ENCODE measurements at places on chromosomes 11 and 22. TPM values are rescaled to one million over a fixed set of nuclear protein-coding genes. Genes with fewer than 3 reads are reported as not detected.
A peak's percentile ranks its signal among the peaks of the same experiment; 100 is the strongest.

GRCh38 chr11:118785362-118785761 is 5.6 kb downstream of the DDX6 start:
- no peak for DNase-seq

DNA sequence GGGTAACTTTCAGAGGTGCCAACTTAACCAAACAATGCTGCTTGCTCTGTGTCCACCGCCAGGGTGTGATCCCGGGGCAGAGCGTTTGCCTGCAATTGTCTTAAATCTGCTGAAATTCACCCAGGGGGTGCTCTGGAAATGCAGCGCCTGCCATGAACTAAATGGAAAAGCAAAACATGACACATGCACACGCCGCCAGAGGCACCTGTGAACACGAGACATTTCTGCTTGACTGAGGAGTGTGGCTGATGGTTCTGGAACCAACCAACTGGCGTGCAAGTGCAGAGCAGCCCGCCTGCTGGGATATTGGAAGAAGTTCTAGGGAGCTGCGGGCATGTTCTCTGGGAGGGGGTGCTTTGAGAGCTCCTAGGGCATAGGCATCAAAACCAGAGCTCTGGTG is 30.4 kb downstream of the DSCAML1 start:
- no peak for DNase-seq

- no peak for DNase-seq
Measured at GRCh38 chr22:26430600-26430999, 1.5 kb downstream of the ASPHD2 start.

DNA sequence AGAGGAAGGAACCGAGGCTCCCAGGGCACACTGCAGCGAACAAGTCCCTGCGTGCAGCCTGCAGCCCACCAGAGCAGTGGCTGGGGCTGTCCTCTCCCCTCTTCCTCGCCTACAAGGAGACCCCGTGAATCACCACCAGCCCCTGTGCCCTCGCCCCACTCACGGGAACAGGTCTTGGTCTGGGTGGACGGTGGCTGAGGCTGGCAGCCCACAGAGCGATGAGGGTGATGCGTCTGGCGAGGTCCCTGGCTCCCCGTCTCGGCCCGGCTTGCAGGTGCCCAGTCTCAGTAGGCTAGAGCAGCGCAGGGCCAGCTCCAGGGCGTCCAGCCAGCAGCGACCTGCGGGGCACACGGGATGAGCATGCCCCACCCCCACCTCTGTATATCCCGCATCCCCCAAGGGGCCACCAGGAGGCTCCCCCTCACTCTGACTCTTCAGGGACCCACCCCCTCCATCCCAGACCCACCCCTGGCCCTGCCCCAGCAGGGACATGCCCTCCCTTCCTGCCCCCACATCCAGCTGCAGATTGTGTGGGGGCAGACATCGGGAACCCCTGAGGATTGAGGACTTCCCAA is 50.5 kb upstream of the CARS1 start:
- DNase-seq, result no peak

- DNase-seq, result peak; percentile 44
Measured at GRCh38 chr22:24503137-24503842, 8.2 kb downstream of the UPB1 start.

- DNase-seq, result no peak
Measured at GRCh38 chr11:2515401-2516275, 70.8 kb downstream of the KCNQ1 start.

GRCh38 chr11:34495724-34496377 is 17.7 kb downstream of the ELF5 start:
- DNase-seq, result no peak

GRCh38 chr22:37300551-37301017 is 18.3 kb downstream of the CYTH4 start:
- DNase-seq, result peak; percentile 57

GRCh38 chr11:79209540-79210266 is 231.1 kb downstream of the TENM4 start:
- DNase-seq, result no peak

DNA sequence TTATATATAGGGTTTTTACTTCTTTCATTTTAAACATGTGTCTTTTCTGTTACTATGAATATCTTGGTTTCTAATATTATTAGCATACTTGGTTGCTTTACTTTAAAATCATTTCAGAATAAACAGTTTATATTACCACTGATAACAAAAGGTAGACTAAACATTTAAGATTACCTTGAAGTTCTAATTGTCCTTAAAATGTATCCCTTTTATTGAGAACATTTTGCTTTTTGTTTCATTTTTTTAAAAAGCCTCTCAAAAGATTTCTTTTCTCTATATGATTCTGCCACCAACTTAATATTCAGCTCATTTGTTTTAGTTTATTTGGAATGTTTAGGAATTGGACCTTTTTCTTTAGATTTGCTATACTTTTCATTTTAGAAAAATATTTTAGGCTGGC is 39.6 kb downstream of the MED15 start:
- DNase-seq, result no peak

DNA sequence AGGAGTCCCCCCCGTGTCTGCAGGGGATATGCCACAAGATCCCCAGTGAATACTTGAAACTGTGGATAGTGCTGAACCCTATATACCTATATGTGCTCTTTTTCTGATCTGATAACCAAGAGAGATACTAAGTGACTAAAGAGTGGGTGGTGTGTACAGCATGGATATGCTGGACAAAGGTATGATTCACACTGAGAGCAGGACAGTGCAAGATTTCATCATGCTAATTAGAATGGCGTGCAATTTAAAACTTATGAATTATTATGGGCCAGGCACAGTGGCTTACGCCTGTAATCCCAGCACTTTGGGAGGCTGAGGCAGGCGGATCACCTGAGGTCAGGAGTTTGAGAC is 90.2 kb upstream of the ALKBH3 start:
- DNase-seq, result no peak

The ARHGEF12 gene
- total RNA-seq, result 30.1 TPM

The SLC5A4 gene
- total RNA-seq, result not detected

The C22orf31 gene
- not detected for total RNA-seq

The TP53AIP1 gene
- not detected for total RNA-seq

All from CD8-positive, alpha-beta memory T cell (primary cell).